GM23338 (cell line): ENCODE measurements at places on chromosomes 5 and 9. TPM values are rescaled to one million over a fixed set of nuclear protein-coding genes. Genes with fewer than 3 reads are reported as not detected.

Gene ELOVL7
- total RNA-seq, result 6.5 and 7.0 TPM in 2 replicates

DNA sequence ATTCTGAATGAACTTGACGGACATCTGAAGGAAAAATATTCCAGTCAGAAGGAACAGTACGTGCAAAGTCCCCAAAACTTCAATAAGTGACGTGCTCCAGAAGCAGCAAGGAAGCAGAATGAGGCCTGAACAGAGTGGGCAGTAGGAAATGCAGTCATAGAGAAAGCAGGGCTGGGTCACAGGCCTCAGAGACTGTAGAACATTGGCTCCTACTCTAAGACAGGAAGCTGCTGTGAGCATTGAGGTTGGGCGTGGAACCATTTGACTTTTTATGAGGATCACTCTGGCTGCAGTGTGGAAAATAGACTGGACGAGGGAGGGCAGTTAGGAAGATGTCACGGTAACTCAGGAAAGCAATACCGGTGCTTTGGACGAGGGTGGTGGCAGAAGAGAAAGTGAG is 64.0 kb downstream of the DOCK8 start:
- no peak for DNase-seq

DNA sequence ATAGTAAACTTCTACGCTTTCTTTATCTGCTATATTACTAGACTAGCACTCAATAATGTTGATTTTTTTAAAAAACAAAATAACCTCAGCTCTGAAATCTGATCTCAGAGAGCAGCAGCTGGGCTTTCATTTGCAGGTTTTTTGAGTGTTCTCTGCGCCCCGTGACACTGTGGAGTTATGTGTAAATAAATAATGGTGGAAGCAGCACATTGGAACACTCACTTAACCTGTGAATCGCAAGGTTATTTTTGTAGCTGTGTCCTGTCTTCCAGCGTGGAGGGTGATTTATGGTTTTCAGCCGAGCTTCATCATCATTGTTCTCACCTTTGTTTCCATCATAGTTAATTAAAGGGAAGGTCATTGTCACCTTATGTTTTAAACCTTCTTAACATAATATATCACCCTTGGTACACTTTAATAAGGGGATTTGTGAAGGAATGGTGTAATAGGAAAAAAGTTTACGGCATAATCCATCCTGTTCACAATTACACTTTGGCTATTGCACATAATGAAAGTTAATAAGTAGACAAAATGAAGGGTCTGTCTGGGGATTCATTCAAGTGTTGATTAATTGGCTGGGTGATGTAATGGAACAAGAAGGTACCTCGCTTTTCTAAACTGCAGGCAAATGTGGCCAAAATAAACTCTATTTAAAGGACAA is 493.3 kb upstream of the ADAMTS16 start:
- no peak for DNase-seq

DNA sequence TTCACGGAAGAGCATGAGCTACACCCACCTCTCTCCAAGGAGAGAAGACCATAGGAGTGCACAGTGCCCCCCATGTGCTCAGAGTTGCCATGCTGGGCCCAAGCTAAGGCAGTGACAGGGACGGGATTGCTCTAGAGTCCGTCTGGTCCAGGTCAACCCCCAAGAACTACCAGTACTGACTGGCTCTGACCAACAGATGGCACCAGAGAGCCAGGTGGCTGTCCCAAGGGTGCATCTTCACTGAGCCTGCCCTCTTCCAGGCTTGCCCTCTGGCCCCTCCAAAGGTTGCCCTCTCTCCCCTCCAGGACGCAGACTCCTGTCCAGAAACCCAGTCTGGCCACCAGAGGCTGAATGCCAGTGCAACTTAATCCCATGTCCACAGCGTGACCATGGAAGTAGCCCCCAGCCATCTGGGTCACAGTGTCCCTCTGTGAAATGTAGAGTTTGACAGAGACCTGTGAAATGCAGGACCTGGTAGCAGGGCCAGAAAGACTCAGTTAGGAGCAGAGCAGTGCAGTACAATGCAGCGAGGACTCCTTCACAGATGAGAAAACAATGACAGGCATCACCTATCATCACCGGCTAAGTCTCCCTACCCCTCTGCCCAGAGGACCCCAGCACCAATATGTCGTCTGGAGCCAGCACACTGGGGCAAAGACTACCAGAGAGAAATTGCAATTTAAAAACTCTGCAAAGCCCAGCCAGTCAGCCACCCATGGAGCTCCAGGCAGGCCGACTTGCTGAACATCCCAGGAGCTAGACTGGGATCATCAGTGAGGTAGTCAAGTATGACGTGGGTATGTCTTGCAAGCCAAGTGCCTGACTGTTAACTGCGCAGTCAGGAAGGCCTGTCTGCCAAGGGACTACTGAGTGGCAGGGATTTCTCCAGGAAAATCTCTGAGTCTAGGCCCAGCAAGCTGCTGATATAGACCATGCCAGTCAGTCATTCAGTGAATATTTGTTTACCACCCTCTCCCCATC is 7.7 kb upstream of the SKP1 start:
- peak; percentile 87 for DNase-seq

DNA sequence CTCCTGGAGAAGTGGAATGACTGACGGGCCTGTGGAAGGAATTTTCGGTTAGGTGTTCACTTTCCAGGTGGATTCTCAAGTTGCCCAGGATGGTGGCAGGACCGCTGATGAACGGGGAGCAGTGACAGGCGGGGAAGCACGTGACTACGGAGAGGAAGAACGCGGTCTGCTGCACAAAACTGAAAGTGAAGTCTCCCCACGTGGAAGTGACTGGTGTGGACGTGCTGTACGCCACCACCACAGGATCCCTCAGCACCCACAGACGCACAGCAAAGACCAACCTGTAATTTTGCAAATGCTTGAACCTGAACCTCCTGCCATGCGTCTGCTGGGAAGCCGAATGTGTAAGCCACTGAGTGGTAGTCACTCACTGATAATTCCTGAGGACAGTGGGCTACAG is 51.4 kb downstream of the RNF130 start:
- no peak for DNase-seq

DNA sequence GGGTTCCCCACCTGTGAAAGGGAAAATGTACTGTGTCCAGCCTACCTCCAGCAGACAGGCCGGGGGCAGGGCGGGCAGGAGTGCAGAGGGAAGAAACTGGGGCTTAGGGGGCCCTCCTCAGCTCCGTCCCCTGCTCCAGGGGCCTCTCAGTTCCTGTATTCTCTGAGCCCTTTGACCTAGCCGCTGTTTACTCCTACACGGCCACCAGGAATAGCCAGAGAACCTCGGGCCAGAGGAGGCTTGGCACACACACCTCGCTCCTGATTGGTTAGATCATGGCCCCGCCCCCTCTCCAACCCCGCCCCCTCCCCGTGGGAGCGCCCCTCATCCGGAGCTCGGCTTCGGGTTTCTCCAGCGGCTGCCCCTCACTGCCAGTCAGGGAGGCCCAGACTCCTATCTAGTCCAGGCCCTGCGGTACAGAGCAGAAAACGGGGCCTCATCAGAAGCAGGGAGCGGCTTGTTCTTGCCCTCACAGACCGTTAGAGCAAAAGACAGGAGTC is 2.2 kb downstream of the ST6GALNAC6 start:
- peak; percentile 93 for DNase-seq
